ENCODE measurements at places on chromosomes 2 and 18.

DNA sequence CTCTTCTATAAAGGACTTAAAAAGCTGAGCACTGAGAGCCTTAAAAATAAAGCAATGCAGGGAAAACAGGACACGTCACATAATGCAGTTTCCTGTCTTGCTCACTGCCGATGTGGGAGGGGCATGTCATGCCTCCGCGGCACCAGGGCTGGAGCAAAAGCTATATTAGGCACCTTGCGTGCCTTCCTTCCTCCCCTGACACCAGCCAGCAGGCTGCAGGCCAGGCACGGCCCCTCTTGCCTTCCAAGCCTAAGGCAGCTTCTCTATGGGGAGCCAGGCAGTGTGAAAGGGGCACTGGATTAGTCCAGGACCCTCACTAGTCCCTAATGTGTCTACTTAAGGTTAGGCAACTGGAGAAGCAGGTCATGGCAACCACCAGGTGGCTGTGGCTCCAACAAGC is 26.3 kb downstream of the MRPL35 start:
- no peak for DNase-seq

DNA sequence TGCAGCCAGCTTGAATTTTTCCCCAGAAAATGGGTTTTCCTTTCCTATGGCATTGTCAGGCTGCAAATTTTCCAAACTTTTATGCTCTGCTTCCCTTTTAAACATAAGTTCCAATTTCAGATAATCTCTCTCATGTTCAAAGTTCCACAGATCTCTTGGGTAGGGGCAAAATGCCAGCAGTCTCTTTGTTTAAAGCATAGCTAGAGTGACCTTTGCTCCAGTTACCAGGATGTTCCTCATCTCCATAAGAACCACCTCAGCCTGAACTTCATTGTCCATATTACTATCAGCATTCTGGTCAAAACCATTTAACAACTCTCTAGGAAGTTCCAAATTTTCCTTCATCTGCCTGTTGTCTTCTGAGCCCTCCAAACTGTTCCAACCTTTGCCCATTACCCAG is 68.3 kb downstream of the SGPP2 start:
- no peak for DNase-seq

- no peak for DNase-seq
These were observed 97.9 kb upstream of the CYRIA start for GRCh38 chr2:16763493-16763899.

DNA sequence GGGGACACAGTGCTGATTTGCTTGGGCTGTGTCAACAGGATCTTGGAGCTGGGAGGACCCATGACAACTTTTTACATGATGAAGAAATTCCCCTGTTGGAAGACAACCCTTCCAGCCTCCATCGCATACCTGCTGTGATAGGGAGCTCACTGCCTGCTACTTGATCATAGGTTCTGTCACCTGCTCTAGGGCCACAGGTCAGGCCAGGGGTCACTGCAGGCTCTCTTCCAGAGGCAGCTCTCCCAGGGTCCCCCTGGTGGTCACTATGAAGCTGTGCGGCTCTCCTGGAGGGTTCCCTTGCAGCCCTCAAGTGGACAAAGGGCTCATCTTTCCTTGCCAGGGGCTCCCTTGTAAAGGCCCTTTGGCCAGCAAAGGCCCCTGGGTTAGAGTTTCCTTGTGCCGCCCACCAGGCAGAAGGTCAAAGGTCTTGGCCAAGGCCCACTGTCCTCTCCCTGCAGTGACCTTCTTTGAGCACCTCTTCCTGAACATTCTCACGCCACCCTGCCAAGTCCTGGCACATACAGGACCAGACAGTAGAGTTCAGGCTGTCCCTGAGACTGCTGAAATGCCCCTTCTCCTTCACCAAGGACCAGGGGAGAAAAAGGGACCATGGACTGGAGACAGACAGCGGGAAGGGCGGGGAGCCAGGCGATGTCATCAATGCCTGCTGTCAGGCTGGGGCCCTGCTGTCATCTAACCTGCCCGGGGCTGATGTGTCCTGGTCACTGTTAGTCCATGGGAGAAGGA is 345.1 kb downstream of the DYSF start:
- DNase-seq: peak; percentile 29

DNA sequence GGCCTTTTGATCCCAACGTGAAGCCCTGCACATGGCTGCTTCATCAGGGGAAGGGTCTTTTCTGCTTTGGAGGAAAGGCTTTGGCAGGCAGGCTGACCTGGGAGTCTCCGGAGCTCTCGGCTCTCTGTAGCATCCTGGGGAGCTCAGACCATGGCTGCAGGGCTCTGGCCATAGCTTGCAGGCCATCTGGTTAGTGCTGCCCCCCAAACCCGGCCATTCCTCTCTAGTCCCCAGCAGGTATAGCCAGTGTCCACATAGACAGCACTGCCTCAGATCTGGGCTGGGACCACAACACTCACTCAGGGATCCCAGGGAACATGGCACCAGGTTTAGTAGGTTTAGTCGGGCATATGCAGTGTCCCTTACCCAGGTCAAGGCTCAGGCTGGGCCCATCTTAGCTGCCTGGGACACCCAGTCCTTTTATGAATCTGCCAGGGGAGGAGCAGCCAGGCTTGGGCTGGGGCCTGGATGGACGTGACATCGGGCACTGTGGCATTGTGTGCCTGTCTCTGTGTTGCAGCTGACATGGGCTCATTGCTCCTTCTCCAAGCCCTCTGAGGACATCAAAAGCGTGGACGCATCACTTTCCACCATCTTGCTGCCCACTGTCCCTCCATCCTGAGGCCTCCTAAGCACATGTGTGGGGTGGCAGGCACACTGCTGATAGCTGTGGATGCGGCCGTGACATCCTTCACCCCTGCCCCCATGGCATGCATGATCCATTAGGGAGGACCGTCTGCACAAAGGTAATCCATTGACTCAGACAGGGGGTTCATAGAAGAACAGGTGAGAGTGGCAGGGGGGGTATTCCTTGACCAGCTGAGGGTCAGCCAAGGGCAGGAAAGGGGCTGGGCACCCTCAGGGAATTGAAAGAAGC is 19.2 kb upstream of the GPR35 start:
- no peak for DNase-seq

GRCh38 chr2:105181282-105181681 is 60.3 kb upstream of the GPR45 start:
- no peak for DNase-seq

GRCh38 chr2:202261531-202261930 is 4.0 kb upstream of the NOP58 start:
- peak; percentile 56 for DNase-seq
